Stimulated activated CD4-positive, alpha-beta T cell treated with anti-CD3 and anti-CD28 coated beads, Interleukin-1b, Interleukin-23, amount 100 ng/mL, for 1 hour (primary cell): ENCODE measurements at places on chromosomes 5 and 9.

DNA sequence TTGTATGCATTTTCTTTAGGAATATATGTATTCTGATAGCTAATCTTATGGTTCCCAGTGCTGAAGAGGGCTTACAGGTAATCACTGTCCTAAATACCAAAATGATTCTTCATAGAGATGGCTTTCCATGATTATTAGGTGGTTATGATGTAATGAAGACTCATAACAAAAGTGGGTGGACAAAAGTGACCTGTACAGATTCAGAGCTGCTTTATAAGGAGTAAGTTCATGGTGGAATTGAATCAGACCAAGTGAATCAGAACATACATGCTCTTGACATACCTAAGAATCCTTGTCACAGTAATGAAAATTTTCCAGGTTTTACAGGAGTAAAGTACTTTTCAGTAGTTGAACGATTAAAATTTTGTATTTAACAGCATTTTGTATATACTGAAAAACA, 105.6 kb downstream of the NIPBL start:
- DNase-seq, result no peak

- DNase-seq, result no peak
Observed at GRCh38 chr5:98458726-98459125, 314.7 kb upstream of the RGMB start.

DNA sequence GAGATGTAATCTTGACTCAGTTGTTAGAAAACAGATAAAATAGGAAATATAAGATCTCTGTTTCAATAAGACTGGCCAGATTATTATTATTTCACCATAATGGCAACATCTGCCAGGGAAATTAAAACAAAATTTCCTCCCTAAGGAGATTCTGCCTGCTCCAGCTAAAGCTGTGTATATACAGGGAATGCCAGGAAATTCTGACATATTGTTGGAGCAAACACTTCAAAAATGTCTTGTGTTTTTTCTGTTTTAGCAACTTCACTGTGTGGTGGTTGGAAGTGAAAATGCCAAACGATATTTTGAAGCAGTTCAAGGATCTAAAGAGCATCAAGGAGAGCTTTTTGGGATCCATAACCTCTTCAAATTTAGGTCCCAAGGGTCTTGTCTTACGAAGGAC, 90.8 kb downstream of the ERCC6L2 start:
- DNase-seq, result no peak

DNA sequence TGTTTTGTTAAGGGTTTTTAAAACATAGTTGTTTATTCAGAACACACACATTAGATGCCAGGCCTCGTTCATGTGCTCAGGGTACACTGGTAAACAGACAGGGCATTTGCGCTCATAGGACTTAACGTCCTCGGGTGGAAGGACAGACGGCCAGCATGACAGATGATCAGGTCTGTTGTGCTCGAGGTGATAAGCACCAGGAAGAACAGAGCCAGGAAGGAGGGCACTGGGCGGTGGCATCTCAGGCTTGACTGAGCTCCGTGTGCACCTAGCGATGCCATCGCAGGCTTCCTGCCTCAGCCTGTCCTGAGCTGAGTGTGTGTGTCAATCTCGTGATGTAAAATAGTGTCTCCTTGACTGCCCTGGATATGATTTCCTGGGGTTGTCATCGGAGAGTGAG, 96.5 kb downstream of the EHMT1 start:
- DNase-seq, result no peak

DNA sequence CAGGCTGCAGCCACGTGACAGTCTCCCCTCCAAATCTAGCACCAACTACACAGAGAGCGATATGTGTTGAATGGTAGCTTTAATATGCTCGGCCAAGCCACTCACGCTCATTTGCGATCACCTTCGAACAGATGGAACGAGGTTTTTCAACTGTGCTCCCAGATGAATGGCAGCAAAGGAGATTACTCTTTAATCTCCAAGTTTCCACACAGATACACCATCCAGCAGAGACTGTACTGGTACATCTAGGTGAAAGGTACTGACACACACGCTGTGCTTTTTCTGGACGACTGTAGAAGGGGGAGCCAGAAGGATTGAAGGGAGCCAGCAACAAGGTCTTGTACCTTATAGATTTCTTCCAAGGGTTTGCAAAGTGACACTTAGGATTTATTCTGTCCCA, 263.9 kb downstream of the NR3C1 start:
- no peak for DNase-seq

DNA sequence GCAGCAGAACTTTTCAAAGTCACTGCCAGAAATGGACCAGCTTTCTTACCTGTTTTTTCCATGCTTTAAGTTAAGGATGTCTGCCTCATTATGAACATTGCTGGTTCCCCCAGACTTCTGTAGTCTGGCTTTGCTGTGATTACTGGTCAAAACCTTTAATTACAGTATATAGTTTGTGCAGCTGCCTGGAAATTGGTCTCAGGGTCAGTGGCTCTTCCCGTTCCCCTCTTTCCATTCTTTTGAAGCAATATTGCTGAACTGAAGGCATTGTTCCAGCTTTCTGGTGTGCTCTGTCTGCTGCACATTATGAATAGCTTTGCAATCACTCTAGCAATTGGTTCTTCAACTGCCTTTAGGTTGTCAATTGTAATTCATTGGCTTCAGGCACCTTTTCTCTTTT, 206.5 kb downstream of the ARL15 start:
- no peak for DNase-seq

- DNase-seq, result no peak
Observed at GRCh38 chr5:81779916-81780266, 29.0 kb upstream of the SSBP2 start.

DNA sequence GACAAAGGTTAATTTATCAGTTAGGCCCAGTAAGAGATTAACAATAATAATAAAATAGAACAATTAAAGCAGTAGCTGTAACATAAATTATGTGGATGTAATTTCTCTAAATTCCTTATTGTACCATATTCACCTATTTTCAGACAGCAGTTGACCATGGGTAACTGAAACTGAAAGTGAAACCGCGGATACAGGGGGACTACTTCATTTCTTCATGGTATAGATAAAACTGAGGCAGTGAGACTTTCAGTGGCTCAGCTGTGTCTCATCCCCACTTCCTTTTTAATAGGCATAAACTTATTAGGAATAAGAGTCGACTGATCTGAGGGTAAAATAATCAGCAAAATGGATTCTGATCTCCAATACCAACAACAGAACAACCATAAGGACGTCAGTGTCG, 174.0 kb upstream of the WWC1 start:
- DNase-seq, result no peak

GRCh38 chr9:99811172-99811571, 10.5 kb upstream of the NR4A3 start:
- DNase-seq, result no peak
